ENCODE measurements at places on chromosomes 4 and X.

- peak overlapping the region; percentile 85 for H3K4me3 ChIP-seq
- H3K27me3 ChIP-seq = peaks cover 51% of the 10 kb centered on the region
- DNase-seq = no peak
- H3K4me1 ChIP-seq = peaks cover 6% of the 10 kb centered on the region
- no peak overlapping the region for H3K27ac ChIP-seq
These were observed 108.8 kb downstream of the SPRY1 start for GRCh38 chr4:123505095-123506010.

- no peak for DNase-seq
- H3K36me3 ChIP-seq = no peaks in the 10 kb centered on the region
- no peak overlapping the region for H3K4me3 ChIP-seq
- peaks cover 27% of the 10 kb centered on the region for H3K4me1 ChIP-seq
These were observed 681 bp downstream of the EXOC1 start for GRCh38 chr4:55854129-55854528.

- H3K27me3 ChIP-seq = no peaks in the 10 kb centered on the region
- no peak overlapping the region for H3K4me3 ChIP-seq
- no peaks in the 10 kb centered on the region for H3K36me3 ChIP-seq
These were observed 126.7 kb downstream of the DGKK start for GRCh38 chrX:50343917-50344316.

GRCh38 chrX:40149286-40150175 is 51.8 kb upstream of the BCOR start:
- DNase-seq = no peak
- H3K4me1 ChIP-seq = peaks cover 6% of the 10 kb centered on the region
- H3K27ac ChIP-seq = no peak overlapping the region

- H3K27me3 ChIP-seq = no peaks in the 10 kb centered on the region
- H3K4me1 ChIP-seq = peaks cover 2% of the 10 kb centered on the region
- H3K36me3 ChIP-seq = no peaks in the 10 kb centered on the region
- H3K4me3 ChIP-seq = no peak overlapping the region
- no peak overlapping the region for H3K27ac ChIP-seq
- no peak for DNase-seq
These were observed 232.4 kb upstream of the BMP3 start for GRCh38 chr4:80798082-80798481.

DNA sequence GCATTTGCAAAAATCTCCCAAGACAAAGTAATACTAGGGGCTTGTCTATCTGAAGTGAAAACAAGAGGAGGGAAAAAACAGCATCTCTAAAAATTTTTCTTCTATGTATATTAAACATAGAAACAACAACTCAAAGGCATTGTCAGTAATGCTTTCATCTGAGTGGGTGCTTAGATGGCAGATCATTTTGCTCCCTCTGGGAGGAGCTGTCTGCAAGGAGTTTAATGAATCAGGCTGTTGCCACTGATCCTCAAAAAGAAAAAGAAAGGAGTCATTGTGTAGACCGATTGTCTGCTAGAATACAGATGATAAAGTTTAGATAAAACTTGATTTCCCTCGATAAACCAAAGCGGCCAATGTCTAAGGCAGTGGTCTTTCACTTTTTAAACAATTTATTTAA is 49.7 kb upstream of the KLHL8 start:
- DNase-seq = no peak
- H3K27me3 ChIP-seq = peaks cover 47% of the 10 kb centered on the region
- H3K36me3 ChIP-seq = peaks cover 3% of the 10 kb centered on the region
- no peak overlapping the region for H3K27ac ChIP-seq
